Activated naive CD8-positive, alpha-beta T cell treated with anti-CD3 and anti-CD28 coated beads, Interleukin-2, amount 10 ng/mL, durations not matched to agents 7 days and 5 days (primary cell): ENCODE measurements at places on chromosomes 5 and 9. TPM values are rescaled to one million over a fixed set of nuclear protein-coding genes. Genes with fewer than 3 reads are reported as not detected.

DNA sequence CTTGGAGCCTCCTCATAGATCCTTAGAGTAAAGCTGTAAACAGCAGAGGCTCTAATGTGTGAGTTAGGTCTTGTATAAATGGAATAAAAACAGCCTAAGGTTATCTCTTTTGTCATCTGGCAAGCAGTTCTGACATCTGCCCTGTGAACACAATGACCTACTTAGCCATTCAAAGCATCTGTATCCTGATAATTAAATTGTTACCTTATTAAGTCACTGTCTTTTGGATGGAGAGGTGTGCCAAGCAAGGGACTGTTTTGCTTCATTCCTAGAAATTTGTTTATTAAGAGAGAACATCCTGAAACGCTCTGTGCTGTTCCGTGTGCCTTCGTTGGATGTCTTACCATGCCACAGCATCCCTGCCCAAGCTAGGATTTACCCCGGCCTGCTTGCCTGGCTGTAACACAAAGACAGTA lies 1.5 kb downstream of the LSM11 start:
- no peak for DNase-seq

The TMEM174 gene
- total RNA-seq: not detected

The GPX3 gene
- total RNA-seq: not detected

DNA sequence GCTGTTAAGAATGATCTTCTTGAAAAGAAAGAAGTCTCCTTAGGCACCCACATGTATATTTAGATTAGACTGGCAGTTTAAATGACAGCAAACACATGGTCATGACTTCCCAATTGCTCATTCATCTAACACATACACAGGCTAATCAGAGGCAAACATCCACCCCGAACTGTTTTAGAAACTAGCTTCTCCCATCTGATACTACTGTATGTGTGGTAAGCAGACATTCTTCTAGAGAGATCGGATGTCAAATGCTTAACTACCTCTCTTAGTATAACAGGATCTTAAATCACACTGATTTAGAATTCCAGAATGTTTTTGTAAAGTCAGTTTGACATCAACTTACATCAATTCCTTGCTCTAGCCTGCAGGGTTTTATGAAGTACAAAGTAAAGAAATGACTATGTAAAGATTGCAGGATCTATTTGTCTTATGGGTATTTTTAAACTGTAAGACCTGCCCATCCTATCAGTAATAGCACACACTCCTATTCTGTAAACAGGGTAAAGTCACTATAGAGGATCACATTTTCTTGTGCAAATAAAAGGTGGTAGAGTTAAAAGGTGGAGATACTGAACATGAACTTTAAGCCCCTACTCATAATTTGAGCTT lies 239.7 kb downstream of the MLLT3 start:
- no peak for DNase-seq

DNA sequence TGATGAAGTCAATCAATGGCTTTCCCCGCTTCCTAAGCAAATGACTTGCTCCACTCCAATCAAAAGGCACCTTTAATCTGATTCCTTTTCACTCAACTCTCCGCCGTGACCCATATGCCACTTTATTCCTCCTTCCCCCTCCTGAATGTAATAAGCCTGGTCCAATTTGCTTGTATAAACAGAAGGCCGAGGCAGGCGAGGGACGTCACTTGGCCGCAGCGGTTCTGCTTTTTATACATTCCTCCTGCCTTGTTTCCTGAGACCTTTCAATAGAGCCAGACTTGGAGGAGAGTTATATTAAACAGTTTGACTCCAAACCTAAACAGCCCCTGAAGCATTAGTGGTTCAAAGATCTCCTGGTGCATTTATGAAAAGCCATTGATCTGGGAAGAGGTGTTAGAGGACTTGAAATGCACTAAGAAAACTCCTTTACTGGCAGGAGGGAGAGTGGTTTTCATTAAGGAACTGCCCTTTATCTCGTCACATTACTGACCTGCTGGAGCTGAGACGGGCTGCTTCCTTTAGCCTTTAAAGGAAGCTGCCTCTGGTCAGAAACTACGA lies 273.4 kb downstream of the SLIT3 start:
- no peak for DNase-seq

DNA sequence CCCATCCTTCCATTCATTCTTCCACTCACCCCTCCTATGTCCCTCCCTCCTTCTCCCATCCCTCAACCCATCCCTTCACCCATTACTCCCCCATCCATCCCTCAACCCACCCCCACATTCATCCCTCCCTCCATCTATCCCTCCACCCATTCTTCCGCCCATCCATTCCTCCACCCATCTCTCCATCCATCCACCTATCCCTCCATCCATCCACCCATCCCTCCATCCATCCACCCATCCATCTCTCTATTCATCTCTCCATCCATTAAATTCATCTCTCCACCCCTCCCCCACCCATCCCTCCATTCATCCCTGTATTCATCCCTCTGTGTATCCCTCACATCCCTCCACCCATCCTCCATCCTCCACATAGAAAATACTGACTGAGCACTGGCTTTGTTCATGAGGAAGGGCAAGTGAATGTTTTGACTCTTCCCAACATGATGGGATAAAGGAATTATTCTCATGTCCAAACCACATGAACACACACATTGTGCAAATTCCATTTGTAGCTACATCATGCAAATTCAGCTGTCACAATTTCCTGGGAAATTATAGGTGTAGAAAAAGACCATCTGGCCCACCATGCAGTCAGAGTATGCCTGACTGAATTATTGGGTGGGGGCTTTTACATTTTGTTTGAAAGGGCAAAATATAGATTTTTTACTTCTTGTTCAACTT lies 6.9 kb upstream of the VAV2 start:
- DNase-seq: no peak

The IFNA17 gene
- total RNA-seq: not detected

DNA sequence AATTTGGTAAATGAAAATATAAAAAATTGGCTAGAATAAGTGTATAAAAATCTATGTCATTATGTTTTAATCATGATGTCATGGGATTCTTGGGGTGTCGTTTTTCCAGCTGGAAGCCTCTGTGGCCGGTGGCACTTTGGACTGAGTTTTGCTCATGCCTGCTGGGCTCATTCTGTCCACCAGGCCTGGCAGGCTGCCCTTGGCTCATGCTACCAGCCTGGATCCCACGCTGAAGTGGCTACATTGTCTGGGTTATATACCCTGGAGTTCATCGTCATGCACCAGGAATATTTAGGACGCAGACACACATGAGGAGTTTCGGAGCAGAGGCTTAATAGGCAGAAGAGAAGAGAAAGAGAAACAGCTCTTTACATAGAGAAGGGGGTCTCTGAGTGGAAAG lies 1913.7 kb upstream of the WWC1 start:
- DNase-seq: no peak

GRCh38 chr9:38668791-38669466 lies 48.5 kb upstream of the ANKRD18A start:
- DNase-seq: no peak

DNA sequence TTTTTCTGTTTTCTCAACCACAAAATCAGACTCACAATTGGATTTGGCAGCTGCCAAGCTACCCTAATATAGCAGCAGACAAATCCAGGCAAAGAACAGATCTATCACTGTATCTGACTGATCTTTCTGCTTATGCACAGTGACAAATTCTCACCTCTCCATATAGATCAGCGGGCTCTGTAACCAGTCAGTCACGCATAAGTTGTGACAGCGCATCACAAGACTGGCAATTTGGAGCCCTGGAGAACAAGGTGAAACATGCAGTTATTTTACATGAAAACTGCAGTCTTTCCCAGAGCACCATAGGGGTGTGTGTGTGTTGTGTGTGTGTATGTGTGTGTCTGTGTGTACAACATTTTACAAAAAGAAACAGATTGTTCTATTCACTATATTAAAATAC lies 37.7 kb downstream of the RORB start:
- DNase-seq: no peak

The ZNG1A gene
- 27.5 TPM for total RNA-seq

The NUDCD2 gene
- total RNA-seq: 36.2 TPM

- DNase-seq: no peak
These were observed 55.7 kb downstream of the THBS4 start for GRCh38 chr5:80090884-80091166.
